ENCODE measurements at places on chromosomes 6 and 20.
A peak's percentile ranks its signal among the peaks of the same experiment; 100 is the strongest.

GRCh38 chr6:81793821-81794475 is 41.5 kb upstream of the TENT5A start:
- no peak for DNase-seq

DNA sequence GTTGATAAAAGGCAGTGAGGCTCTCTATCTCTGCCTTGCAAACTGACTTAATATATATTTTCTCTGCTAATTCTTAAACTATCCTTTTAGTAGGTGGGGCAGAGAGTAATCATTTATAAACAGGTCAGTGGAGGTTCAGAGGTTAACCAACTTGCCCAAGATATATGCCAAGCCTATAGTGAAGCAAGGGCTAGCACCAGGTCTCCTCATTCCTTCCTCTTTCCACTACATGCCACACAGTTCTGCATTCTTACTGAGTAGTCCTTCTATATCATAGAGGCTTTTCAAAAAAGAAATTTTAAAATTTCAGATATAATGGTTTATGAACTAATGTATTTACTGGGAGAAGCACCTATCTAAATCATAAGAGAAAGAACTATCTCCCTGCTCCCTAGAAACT is 8.5 kb downstream of the ARG1 start:
- no peak for DNase-seq

- DNase-seq = peak; percentile 30
Measured at GRCh38 chr6:31896856-31897611, 464 bp downstream of the EHMT2 start.

DNA sequence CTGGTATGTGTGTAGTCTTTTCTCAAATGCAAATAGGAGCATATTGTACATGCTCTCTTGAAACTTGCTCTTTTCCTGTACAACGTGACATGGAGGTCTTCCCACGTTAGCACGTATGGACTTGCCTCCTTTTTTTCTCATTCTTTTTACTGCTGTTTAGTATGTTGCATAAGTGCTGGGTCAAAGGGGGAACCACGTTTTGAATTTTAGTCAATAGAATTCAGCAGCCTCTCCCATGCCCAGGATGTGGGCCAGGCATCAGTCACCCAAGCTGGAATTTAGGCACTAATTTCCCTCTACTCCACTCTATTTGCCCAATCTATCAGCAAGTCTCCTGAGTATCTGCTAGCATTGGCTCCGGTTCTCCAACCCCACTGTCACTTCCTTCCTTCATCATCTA is 41.5 kb upstream of the RNF24 start:
- DNase-seq = no peak

- DNase-seq = no peak
Measured at GRCh38 chr6:158389193-158389919, 77.1 kb downstream of the TULP4 start.

DNA sequence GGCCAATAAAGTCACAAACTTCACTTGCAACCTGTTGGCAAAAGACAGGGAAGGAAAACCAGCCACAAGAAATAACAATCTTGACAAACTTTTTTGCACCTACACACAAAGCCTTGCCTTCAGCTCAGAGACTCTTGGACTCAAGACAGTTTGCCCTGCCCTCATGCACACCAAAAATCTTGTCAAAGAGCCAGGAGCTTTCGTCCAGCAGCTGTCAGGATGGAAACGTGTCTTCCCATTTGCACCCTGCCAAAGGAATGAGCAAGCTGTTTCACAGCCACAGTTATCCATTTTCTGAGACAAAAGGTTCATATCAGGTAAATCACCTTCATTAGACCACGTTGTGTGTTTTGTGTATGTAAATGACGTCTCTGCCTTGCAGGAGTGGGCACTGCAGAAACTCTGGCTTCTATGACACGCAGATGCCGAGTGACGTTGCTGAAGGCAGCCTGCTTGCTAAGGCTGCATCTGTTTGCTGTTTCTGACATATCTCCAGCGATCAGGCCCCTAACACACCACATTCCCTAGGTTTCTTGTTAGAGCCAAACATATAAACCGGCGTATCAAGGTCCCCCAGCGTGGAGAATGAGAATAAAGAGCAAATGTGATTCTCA is 193.4 kb downstream of the SYNDIG1 start:
- no peak for DNase-seq

DNA sequence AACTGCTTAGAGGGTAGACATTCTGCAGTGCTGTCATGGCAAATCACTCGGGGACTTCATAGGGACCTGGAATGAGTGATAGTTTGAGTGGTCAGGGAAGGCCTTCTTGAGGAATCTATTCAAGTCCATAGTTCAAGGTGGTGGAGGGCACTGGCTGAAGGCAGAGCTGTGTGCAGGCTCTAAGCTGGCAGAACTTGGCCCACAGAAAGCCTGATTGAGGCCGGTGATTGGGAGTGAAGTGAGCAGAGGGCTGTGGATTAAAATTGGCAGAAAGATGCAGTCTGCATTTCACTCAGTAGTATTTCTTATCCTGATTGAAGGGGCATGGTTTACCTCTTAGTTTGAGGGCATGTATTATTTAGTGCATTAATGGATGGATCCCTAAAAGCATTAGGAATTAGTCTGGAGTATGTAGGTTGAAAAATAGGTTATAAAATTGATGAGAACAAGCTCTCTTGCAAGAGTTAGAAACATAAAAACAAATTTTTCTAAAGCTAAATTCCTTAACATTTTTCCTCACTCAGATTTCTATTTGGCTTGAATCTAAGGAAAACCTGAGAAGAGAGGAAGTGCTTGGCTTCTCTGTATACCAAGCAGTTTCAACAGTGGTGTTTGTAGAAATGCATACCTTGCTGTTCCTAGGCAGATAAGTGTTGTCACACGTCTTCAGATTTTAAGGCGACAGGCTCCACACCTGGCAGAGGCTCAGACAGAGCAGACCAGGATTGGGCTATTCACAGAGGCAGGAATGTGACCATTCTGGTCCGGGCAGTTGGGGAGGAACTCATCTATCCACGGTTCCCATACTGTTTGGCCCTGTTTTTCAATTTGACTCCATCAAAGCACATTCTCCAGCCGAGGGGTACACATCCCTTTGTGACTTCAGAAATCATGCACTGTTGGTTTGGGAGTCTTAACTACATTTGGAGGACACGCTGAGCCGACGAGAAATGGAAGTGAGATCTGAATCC is 45.2 kb downstream of the UTRN start:
- no peak for DNase-seq

DNA sequence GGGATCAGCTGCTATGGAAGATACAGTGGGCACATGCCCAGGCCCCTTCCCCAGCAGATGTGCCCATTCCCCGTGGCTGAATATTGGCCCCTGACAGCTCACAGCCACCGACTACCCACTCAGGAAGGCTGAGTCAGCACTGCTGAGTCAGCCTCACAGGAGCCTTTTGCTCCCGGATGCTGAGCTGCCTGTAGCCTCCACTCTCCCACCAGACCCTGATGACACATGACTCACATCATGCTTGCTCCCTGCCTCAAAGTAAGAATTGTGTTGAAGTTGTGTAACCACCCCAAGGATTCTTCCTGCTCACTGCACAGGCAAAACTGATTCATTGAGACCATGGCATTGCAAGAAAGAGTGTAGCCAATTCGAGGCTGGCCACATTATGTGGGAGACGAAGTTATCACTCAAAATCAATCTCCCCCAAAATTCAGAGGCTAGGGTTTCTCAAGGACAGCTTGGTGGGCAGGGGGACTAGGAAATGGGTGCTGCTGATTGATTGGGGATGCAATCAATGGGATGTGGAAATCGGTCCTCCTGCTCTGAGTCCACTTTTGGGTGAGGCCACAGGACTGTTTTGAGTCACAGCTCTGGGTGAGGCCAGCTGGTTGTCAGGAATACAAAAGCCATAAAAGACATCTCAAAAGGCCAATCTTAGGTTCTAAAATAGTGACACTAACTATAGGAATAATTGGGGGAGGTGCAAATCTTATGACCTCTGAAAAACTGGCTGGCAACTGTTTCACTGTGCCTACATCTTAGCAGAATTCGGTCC is 556.6 kb upstream of the CDH4 start:
- no peak for DNase-seq

- no peak for DNase-seq
Measured at GRCh38 chr6:108163644-108164542, 1.9 kb upstream of the NR2E1 start.

- no peak for DNase-seq
Measured at GRCh38 chr6:143545165-143545564, 33.6 kb upstream of the FUCA2 start.

DNA sequence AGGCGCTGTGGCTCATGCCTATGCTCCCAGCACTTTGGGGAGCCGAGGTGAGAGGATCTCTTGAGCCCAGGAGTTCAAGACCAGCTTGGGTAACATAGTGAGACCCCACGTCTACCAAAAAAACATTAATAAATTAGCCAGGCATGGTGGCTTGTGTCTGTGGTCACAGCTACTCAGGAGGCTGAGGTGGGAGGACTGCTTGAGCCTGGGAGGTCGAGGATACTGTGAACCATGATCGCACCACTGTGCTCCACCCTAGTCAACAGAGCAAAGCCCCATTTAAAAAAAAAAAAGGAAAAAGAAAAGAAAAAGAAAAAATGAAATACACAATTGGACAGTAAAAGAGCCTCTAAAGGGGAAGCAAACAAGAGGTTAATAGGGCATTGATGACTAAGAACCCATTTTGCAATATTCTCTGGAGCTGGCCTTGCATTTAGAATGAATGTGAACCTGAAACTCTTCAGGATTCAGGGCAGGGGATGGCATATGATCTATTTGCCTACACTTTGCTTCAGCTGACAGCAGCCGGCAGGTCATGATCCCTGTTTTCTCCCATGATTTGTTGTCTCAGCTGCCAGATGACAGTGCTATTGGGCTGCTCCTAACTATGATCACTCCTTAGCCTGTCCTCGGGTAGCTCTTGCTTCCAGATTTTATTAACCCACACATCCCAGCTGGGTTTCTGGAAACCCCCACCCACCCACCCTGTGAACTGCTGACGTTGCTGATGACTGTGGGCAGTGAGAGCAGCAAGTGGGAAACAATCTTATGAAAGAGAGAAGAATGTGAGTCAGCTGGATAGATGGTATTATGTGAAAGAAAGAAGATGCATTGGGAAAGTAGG is 83.8 kb upstream of the ELOVL5 start:
- DNase-seq = peak; percentile 30
